Activated naive CD4-positive, alpha-beta T cell treated with Interleukin-2 at 50 U/mL for 16 hours (primary cell): ENCODE measurements at places on chromosomes 1 and 21.

- no peak for DNase-seq
Observed at GRCh38 chr1:111220302-111220890, 7.1 kb upstream of the CHI3L2 start.

DNA sequence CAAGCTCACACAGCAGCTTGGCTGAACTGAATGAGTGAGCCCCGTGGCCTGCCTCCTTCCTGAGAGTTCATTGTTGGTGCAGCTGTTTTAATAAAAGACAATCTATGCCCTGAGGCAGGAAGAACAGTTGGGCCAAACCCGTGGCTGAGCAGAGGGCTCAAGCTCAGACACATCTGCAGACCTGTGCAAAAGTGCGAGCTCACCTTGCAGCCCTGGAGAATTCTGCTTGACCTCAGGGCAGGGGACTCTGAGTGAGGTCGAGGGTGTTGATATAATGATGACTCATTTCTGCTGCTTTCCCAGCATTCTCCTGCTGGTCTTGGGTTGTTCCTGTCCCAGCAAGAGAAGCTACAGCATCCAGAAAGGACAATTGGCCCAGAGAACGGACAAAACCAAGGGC lies 61.0 kb downstream of the ATP5PO start:
- no peak for DNase-seq

GRCh38 chr1:16321176-16321867 lies 31.0 kb downstream of the FBXO42 start:
- no peak for DNase-seq

DNA sequence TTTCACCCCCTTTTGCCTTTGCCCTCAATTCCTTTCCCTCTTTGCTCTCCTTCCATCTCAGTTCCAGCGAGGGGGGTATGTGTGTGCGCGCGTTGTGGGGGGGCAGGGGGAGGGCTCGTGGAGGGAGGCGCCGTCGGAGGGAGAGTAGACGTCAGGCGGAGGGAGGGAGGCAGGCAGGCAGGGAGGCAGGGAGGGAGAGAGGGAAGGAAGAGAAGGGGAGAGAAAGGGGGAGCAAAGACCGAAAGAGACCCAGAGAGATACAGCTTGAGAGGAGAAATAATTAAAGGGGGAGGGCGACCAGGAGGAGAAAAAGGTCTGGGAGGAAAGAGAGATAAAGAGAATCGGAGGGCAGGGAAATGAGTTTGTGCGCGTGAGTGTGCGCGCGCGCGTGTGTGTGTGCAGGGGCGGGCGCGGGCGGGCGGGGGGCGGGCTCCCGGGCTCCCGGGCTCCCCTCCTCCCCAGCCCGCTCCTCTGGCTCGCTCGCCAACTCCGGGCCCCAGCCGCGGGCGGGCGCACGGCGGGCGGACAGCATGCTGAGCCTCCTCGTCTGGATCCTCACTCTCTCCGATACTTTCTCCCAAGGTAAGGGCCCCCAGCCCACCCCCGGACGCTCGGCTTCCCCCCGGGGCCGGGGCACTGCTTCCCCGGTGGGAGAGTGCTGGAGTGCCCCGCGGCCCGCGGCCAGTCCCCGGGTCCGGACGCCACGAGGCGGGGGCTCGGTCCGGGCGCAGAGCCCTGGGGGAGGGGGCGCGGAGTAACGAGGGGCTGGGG lies at the start of gene KIRREL1:
Gene KIRREL1 (plus strand): TSS at position 499 of the 771 bp plus-strand sequence. CDS start 32 bp downstream, at position 531.
- no peak for DNase-seq

GRCh38 chr1:225914391-225914790 lies 9.7 kb downstream of the PYCR2 start:
- DNase-seq, result no peak

DNA sequence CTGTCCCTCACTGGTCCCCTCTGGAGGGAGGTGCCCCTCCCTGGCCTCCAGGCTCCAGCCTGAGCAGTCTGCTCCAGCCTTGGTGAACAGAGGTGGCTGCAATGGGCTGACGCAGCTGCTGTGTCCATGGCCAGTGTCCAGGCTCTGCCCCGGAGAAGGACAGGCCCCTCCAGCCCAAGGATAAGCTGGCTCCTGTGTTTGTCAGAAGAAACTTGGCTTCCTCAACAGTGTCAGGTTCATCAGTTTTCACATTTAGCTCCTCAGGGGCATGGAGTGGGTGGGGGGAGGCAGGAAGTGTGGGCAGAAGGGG lies 402.8 kb downstream of the MATN1 start:
- no peak for DNase-seq

DNA sequence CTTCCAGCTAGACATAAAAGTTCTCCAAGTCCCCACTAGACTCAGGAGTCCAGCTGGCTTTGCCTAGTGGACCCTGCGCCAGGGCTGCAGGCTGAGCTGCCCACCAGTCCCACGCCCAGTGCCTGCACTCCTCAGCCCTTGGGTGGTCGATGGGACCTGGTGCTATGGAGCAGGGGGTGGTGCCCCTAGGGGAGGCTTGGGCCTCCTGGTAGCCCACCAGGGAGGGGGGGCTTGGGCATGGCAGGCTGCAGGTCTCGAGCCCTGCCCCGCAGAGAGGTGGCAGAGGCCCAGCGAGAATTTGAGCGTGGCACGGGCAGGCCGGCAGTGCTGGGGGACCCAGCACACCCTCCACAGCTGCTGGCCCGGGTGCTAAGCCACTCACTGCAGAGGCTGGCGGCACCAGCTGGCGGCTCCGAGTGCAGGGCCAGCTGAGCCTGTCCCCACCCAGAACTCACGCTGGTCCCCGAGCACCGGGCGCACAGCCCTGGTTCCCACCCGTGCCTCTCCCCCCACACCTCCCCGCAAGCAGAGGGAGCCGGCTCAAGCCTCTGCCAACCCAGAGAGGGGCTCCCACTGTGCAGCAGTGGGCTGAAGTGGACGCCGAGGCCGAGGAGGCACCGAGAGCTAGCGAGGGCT lies 30.2 kb upstream of the GBP5 start:
- no peak for DNase-seq

DNA sequence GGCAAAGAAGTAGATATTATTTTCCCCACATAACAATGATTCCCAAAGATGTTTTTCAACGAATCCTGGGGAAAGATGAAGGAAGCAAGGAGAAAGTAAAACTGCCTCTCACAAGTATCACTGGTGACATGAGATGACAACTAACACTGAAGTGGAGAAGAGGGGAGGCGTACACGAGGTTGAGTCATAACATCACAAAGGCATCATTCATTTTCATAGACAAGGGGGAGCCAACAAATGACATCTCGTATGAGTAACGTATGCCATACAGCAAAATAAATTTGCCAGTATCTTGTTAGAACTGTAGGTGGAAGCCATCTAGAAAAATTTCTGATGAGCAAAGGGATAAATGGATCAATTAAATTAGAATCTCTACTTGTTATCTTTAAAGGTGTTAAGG lies 56.6 kb downstream of the ATP1B1 start:
- DNase-seq, result no peak

- DNase-seq, result no peak
Observed at GRCh38 chr1:17375651-17376050, 3.7 kb downstream of the PADI6 start.

- no peak for DNase-seq
Observed at GRCh38 chr1:63884486-63884885, 110.7 kb downstream of the ROR1 start.

DNA sequence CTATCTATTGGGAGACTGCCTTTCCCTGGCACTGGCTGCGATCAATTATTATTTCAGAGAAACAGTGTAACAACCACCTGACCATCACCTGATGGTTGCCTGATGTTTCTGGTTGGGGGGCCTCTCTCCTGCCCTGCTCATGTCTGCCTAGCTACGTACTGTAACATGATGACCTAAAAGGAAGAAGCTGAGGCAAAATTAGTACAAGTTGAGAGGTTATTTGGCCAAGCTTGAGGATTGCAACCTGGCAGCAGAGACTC lies 58.3 kb downstream of the OLFML3 start:
- no peak for DNase-seq

DNA sequence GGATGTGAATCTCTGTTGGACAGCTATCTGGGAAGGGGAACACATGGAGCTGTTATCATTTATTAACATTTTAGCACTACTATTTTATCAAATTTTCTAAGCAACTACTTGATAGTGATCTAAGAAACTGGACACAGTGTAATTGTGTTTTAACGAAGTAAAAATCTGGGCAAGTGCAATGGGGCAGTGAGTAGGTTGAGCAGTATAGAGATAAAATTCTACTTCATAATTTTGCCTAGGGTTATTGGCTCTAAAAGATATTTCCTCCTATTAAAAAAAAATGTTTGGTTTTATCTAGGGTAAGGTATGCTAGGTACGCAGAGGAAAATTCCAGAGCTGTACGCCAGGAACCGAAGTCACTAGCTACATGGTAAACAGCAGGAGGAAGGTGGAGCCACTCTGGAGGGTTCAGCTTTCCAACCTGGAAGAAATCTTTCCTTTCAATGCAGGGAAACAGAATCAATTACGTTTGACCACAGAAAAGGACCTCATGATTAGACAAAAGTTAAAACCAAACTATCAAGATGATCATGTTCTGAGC lies 43.3 kb downstream of the BCAR3 start:
- no peak for DNase-seq

- DNase-seq, result no peak
Observed at GRCh38 chr1:231188072-231188471, 26.2 kb downstream of the TRIM67 start.

GRCh38 chr21:29888437-29888836 lies 51.4 kb downstream of the GRIK1 start:
- DNase-seq, result no peak

DNA sequence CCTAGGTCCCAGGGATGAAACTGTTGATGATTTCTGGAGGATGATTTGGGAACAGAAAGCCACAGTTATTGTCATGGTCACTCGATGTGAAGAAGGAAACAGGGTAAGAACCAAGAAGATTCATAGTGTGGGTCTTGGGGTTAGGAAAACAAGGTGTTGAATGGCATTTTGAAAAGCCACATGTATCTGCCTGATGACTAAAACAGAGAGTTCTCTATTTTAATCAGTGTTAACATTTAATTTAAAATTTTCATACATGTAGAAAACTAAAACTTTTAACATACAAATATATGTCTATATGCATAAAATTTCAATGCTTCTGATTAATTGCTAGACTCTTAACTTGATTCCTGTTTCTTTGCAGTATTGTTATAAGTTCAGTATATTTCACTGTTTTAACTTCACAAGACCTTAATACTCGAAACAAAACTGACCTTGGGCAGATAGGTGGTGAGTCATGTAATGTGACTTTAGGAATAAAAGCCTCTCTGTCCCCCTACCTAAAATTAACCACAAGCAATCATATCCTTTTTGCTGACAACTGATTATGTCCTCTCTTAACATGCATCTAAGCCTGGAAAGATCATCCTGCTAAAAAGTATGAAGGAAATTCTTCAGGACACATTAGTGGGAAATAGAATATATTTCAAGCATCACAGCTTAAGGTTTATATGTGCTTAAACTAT lies 95.6 kb downstream of the PTPRC start:
- DNase-seq, result no peak

- DNase-seq, result no peak
Observed at GRCh38 chr1:84510668-84511067, 4.3 kb upstream of the GNG5 start.

DNA sequence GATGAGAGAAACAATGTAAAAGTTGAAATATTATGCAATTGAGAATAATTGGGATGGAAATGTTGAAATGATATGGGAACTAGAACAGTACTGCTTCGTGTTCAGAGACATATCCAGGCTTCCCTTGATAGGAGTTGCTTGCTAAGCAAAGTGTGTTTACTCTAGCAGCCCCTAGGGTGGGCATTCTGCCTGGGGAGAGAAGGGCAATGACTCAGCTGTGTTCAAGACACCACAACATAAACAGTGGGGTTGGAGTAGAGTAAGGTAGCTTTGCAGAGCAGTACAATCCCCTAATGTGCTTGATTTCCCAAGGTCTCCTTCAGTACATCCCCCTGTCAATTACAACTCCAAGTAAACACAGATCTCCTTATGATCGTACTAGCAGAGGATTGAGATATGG lies 4.8 kb upstream of the PCNX2 start:
- no peak for DNase-seq
